ENCODE measurements at places on chromosomes 5 and 9.

GRCh38 chr5:152246401-152246800 lies 158.7 kb downstream of the NMUR2 start:
- no peak for DNase-seq

DNA sequence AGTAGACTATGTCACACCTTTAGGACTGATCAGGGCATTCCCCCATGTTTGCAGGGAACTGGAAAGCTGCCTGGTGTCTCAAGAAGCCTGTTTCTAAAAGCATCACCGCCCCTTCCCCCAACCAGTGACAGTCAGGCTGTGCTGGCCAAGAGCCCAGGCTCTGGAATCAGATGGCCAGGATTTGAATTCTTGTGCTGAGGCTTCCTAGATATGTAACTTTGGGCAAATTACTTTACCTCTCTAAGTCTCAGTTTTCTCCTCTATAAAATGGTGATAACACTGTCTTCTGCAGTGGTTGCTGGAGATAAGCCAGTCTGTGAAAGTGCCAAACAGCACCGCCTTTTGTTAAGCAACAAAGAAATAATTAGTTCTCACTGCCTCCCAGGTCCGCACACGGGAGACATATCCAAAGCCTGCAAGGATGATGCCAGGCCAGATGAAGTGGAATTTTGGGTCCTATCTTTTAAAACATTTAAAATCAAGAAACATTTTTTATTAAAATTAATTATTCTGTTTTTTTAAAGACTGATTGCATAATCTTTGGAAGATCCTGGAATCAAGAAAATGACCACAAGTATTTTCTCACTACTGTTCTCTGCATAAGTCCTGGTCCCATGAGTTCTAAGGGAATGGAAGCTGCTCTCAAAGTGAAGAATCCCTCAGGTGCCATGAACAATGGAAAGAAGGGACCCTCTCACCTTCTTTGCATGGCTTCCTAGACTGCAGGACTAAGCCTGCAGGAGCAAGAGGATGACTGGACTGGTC lies 13.9 kb downstream of the SLC31A2 start:
- no peak for DNase-seq

- no peak for DNase-seq
Measured at GRCh38 chr5:56466136-56466816, 233.1 kb upstream of the ANKRD55 start.

DNA sequence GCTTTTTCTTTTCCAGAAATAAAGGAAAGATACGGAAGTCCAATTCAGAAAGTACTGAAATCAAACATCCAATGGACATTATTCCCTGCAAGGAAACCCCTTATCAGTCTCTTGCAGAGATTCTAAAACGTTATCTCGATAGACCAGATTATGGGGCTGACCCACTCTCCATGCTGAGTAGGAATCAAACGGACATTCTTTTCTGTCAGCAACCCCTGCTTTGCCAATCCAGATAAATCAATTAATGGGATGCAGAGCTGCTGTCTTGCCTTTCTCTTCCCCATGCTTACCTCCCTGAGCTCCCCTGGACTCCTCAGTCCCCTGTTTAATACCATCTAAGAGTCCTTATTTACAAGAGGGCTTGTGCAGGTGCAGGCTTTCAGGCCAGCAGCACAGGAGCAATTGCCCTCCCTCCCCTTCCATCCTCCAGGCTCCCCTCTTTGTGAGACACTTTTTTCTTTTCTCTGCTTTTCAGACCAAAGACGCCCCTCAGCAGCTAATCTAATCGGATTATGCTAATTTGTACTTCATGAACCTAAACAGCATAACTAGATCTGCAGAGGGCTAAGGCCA lies 14.2 kb downstream of the TAL2 start:
- no peak for DNase-seq

DNA sequence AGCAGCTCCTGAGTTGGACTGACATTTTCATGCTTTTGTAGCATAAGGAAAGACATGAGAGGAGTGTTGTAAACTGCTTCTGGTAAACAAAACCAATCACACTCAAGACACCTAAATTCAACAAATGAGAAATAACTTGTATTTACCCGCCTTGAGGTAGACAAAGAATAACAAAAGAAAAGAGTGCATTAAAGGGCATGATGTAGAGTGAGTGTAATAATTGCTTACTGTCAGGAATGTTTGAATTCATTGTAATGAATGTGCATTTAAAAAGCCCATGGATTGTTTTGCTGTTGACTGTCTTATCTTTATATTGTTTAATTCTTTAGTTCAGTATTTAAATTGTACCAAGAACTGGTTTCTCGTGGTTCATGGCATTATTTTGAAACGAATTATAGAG lies 61.8 kb downstream of the KDM4C start:
- DNase-seq = no peak

DNA sequence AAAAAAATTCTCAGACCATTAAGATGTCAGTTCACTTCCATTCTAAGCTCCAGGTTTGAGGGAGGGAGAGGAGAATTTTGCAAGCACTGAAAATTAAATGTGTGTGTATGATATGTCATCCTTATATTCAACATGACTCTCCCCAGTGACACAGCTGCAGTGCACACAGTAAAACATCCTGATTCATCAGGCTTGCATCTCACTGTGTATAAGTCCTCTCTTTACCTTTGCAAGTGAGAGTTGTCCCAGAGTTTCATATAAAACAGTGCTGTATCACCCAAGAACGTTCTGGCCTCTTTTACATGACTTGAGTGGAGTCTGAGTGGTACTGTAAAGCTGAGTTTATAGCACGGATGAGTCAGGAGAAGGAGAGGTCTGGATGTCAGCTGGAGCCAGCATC lies 50.0 kb downstream of the DMRT2 start:
- no peak for DNase-seq

DNA sequence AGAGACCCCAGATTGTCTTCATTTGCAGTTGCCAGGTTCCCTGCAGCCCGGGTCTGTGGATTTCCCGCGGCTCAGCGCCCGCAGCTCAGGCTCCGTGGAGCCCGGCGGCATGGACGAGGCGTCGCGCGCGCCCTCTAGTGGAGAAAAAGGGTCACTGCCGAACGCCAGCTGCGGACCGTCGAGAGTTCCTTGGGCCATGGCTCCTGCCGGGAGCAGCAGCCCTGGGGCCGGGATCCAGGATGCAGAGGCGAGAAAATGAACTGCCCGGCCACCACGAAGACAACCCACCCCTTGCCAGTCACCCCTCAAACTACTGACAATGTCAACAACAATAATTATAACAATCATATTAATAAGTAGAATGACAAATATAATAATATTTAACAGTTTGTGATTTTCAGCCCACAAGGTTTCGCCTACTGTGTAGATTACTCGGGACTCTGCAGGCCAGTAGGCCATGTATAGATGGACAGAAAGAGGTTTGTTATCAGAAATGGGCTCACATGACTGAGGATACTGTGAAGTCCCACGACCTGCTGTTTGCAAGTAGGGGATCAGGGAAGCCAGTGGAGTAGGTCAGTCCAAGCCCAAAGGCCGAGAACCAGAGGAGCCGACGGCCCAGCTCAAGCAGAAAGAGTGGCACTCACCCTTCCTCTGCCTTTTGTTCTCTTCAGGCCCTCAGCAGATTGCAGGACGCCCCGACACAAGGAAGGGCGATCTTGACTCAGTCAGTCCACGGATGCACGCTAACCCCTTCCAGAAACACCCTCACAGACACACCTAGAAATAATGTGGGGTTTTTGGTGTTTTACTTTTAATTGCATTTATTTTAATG lies 43.1 kb downstream of the BOD1 start:
- peak; percentile 62 for DNase-seq

DNA sequence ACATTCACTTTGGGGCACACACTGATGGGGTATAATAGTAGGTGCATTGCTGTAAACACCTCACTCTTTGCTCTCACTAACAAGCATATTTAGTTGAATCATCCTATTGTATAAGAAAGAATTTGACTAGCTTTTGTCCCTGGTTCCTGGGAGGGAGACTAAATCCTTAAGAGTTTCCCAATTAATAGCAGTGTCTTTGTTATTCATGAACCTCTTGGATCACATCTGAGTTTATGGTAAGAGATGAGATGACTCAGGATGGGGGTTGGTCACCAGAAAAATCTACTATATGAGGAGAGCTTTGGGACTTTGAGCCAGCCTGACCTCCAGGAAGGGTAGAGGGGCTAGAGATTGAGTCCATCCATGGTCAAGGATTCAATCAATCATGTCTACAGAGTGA lies 56.8 kb downstream of the PUM3 start:
- no peak for DNase-seq

DNA sequence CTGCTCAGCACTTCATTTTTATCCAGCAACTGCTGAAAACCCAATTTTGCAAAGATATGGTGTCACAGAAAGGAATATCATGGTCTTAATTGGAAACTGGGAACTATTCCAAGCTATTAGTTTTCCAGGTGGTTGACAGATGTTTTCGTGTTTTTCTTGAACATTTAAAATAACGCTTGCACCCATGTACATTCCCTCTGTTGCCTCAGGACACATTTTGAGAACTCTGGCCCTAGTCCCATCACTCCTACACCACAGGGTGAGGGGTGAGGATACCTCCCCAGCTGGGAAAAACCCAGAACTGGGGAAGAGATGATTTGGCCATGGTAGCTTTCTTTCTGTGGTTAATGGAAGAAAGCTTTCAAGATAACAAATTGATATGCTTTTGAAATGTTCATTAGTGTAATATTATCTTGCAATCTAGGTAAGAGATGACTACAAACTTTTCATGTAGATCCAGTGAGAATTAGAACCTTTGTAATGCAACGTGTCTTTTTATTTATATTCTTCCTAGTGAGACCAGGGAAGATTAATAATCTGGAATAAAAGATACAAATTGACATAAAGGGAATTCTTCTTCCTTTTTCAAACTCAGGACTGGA lies 627.0 kb downstream of the RAB3C start:
- no peak for DNase-seq

DNA sequence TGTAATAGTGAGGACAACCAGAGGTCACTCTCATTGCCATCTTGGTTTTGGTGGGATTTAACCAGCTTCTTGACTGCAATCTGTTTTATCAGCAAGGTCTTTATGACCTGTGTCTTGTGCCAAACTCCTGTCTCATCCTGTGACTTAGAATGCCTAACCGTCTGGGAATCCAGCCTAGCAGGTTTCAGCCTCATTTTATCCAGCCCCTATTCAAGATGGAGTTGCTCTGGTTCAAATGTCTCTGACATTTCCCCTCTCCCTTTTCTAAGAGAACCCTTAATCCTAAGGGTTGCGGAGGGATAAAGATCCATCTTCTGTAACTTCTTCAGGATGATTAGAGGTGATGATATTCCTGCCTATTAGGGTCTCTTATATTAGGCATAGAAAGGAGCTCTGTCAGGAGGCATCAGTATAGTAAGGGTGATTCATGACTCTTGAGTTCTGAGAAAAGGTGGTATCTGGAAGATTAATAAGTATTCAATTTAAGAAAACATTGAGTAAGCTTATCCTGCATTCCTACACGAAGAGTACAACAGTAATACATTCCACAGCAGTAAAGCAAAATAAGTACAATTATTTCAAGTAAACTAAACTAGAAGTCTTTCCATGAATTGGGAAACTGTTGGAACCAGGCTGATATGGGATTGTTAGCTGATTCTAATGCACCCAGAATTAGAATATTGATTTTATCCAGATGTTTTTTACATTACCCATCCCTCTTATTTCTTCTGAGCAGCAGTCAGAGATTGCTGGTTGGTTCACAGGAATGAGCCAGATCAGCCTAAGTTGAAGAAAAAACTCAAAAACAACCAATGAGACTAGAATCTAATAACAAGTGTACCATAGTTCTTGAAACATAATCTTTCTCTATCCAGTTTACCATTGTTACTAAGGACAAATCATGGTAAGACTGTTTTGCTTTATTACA lies 39.9 kb downstream of the SHC3 start:
- DNase-seq = no peak

DNA sequence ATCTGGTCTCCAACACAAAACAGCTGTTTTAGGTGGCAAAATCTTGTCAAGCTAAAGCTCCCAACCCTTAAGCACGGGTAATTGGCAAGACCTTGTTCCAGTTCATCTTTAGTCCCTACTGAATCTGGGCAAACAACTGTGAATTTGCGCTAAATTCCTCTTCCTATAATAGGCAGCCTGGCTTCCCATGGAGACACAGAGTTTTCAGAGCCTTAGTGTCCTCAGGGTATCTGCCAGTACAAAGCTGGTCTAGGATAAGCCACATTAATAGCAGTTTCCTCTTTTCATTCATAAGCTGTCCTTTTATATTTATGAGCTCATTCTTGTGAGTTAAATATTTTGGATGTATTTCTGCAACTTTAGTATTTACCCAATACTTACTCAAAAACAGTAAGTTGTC lies 59.5 kb downstream of the FGF10 start:
- no peak for DNase-seq

DNA sequence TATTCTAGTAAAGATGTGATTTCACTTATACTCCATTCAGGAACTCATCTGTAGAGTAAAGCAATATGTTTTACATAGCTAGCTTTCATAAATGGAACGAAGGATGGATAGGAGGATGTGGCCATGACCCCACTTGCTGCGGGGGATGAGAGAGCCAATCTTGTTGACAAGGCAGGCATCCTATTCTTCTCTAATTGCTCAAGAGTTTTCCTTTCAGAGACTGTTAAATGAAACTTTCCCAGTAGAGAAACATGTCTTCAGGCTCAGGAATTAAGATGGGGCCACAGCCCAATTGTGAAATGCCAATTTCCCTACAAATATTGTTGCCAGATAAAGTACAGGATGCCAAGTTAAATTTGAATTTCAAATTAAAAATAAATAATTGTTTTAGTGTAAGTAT lies 196.2 kb upstream of the TUT7 start:
- no peak for DNase-seq

GRCh38 chr5:14229181-14229580 lies 86.0 kb downstream of the TRIO start:
- DNase-seq = no peak

DNA sequence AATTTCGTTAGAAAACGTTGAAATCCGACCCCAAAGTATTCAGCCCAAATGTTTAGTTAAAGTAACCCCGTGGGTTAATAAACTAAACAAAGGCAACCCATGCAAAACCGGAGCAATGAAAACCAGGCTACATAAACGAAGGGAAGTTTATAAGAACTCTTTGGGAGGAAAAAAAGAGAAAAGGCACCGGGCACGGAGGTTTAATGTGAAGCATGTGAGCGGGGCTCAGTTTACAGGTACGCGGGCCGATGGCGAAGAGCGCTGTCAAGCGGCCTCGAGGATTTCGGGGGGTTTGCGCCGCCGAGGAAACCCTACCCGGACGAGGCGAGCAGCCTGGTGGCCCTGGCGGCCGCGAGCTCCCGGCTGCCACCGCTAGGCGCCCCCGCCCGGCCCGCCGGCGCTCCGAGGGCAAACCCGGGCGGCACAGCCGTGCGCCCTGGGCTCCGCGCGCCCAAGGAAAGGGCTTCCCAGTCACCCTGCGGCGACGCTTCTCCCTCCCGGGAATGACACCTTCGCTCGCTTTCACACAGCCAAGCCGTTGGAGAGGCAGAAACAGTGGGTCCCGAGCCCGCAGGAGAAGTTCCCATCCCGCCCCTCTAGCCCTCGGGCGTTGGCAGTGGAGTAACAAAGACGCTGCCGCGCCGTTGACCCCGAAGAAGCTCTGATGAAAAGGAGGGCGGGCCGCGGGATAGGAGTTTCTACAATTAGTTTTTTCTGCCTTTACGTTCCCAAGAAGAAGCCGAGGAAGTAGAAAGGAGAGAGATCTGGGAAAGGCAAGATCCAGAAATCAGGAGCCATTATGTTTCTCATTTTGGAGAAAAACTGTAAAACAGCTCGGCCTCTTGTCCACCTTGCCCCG lies 126.0 kb downstream of the TMEM174 start:
- DNase-seq = no peak

- DNase-seq = no peak
Measured at GRCh38 chr9:82363198-82363597, 374.6 kb downstream of the SPATA31D1 start.

- no peak for DNase-seq
Measured at GRCh38 chr9:93253633-93254032, 69.7 kb downstream of the WNK2 start.

GRCh38 chr5:178883815-178884430 lies 11.8 kb upstream of the ZFP2 start:
- DNase-seq = no peak

GRCh38 chr5:57687596-57687995 lies 205.0 kb upstream of the ACTBL2 start:
- DNase-seq = no peak

Data from memory B cell (primary cell).